ENCODE measurements at places on chromosomes 5 and 9.

DNA sequence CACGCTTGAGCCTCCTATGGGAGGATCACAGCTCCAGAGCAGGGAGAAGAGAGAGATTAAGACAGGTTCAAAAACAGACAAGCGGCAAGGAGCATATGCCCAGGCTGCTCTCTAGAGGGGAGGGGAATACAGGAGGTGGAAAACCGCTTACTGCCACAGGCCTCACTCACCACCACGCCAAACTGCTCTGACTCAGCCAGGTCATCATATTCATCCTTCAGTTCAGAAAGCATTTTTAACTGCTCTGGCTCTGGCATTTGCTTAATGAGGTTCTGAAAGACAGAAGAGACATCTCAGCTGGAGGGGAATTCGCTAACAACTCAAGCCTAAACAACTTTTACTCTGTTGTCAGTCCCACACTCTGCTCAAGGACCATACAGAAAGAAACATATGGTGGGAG is 40.1 kb downstream of the PCDHGC5 start:
- peak; percentile 67 for DNase-seq

GRCh38 chr5:23445573-23445972 is 61.8 kb upstream of the PRDM9 start:
- no peak for DNase-seq

GRCh38 chr9:21153336-21154017 is 11.8 kb upstream of the IFNW1 start:
- DNase-seq: no peak

GRCh38 chr5:136211282-136212040 is 18.5 kb upstream of the SMIM32 start:
- no peak for DNase-seq

- no peak for DNase-seq
Measured at GRCh38 chr9:121368138-121368522, 1.9 kb downstream of the STOM start.

GRCh38 chr5:133706506-133707430 is 94.4 kb upstream of the FSTL4 start:
- DNase-seq: no peak

DNA sequence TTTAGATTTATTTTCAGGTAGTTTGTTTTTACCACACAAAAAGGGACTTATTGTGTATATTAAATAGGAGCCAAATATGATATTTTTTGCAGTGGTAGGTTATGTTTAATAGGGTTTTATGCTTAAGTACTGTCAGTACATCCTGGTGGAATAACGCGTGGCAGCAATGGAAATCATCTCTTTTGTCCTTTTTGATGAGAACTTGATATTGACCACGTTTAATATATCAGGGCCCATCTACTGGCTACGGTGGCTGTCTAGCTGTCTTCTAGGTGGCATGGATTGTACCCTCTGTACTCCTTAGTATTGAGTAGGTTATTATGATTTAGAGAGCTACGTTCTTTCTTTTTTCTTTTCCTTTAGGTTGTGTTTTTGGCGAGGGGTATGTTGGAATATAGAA is 2.6 kb downstream of the BASP1 start:
- no peak for DNase-seq

GRCh38 chr9:127446713-127447415 is 4.3 kb downstream of the RPL12 start:
- DNase-seq: no peak

Measured in uterus (tissue), 4 donors.